ENCODE measurements at places on chromosomes 12 and 14. TPM values are rescaled to one million over a fixed set of nuclear protein-coding genes. Genes with fewer than 3 reads are reported as not detected.

Gene BEST3
- 0.31 TPM for total RNA-seq

Gene CCDC177
- not detected for total RNA-seq

Gene DEGS2
- total RNA-seq, result 0.21 TPM

Gene CIROP
- not detected for total RNA-seq

Gene CTSG
- not detected for total RNA-seq

Gene HHIPL1
- total RNA-seq, result not detected

Gene DEPDC4
- not detected for total RNA-seq

Gene PLEKHD1
- 0.31 TPM for total RNA-seq

Gene POTEM
- total RNA-seq, result not detected

Gene PCBP2
- 511 TPM for total RNA-seq

Gene PKP2
- total RNA-seq, result 0.84 TPM

Gene ARID4A
- total RNA-seq, result 58.0 TPM

Gene C14orf132
- 1.0 TPM for total RNA-seq

Gene PTPRQ
- total RNA-seq, result not detected

Gene PLBD2
- total RNA-seq, result 15.3 TPM

Gene RNU6-7
- total RNA-seq, result not detected

Gene RNU7-1
- not detected for total RNA-seq

Gene PROX2
- total RNA-seq, result 0.21 TPM

Gene MTERF2
- total RNA-seq, result 4.3 TPM

Gene ALDH1L2
- total RNA-seq, result under 0.01 TPM

Gene SLC6A12
- 0.73 TPM for total RNA-seq

Gene IL23A
- 23.5 TPM for total RNA-seq

Gene ZNF385A
- total RNA-seq, result 30.4 TPM

Gene PLEKHG7
- 0.42 TPM for total RNA-seq

Gene TNS2
- 0.21 TPM for total RNA-seq

Gene C12orf50
- under 0.01 TPM for total RNA-seq

Gene ERH
- 61.7 TPM for total RNA-seq

Gene LRRK2
- total RNA-seq, result 21.3 TPM

Gene CCNT1
- 120 TPM for total RNA-seq

Gene KRT79
- total RNA-seq, result not detected

Gene NDUFB1
- total RNA-seq, result 106 TPM

Gene RDH5
- 3.0 TPM for total RNA-seq

Gene STYK1
- total RNA-seq, result 0.10 TPM

Gene AICDA
- total RNA-seq, result not detected
